Tongue (tissue), 3 donors: ENCODE measurements at places on chromosomes 5 and 9. TPM values are rescaled to one million over a fixed set of nuclear protein-coding genes. Genes with fewer than 3 reads are reported as not detected.

HAND1 gene
- total RNA-seq, result not detected

ANKRD18B gene
- 6.6 TPM for total RNA-seq

IL5 gene
- total RNA-seq, result not detected

GABRA6 gene
- total RNA-seq, result not detected

HABP4 gene
- 14.6 TPM for total RNA-seq

SPATA31C1 gene
- total RNA-seq, result 0.21 TPM

TPPP gene
- total RNA-seq, result 10.5 TPM

SLC4A9 gene
- 1.6 TPM for total RNA-seq

KIF3A gene
- 7.0 TPM for total RNA-seq

ITK gene
- total RNA-seq, result 4.4 TPM

CATSPER3 gene
- total RNA-seq, result not detected

RETREG1 gene
- total RNA-seq, result 160 TPM

PCDHGC3 gene
- total RNA-seq, result 104 TPM

MGAT1 gene
- total RNA-seq, result 88.0 TPM

GMCL2 gene
- total RNA-seq, result not detected

SNCAIP gene
- total RNA-seq, result 22.0 TPM

TIFAB gene
- 0.10 TPM for total RNA-seq

QSOX2 gene
- 9.0 TPM for total RNA-seq

PRRX2 gene
- 6.9 TPM for total RNA-seq
